Cardiac fibroblast (primary cell): ENCODE measurements at places on chromosomes 6 and 20.

- DNase-seq: no peak
Measured at GRCh38 chr6:117552618-117553017, 49.7 kb downstream of the GOPC start.

DNA sequence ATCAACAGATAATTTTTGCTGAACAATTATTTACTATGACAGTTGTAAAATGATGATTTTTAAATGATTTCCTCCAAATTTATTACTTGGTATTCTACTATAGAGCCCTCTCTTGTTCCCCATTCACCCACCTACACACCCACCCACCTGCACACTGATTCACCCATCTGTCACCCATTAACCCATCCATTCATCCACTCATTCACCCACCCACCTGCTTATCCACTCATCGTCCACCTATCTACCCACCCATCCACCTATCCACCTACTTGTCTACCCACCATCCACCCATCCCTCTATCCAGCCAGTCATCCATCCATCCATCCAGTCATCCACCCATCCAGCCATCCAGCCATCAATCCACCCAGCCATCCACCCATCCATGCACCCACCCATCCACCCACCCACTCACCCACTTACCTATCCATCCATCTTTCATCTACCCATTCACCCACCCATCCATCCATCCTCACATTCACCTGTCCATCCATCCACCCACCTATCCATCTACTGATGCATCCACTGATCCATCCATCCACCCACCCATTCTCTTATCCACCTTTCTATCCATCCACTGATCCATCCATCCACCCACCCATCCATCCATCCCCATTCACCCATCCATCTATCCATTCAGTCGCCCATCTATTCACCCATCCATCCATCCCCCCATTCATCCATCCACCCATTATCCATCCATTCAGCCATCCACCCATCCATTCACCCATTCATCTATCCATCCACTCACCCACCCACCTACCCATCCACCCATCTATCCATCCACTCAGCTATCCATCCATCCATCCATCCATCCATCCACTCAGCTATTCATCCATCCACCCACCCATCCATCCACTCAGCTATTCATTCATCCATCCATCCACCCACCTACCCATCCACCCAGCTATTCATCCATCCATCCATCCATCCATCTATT, 72.0 kb downstream of the SYNJ2 start:
- DNase-seq: no peak

DNA sequence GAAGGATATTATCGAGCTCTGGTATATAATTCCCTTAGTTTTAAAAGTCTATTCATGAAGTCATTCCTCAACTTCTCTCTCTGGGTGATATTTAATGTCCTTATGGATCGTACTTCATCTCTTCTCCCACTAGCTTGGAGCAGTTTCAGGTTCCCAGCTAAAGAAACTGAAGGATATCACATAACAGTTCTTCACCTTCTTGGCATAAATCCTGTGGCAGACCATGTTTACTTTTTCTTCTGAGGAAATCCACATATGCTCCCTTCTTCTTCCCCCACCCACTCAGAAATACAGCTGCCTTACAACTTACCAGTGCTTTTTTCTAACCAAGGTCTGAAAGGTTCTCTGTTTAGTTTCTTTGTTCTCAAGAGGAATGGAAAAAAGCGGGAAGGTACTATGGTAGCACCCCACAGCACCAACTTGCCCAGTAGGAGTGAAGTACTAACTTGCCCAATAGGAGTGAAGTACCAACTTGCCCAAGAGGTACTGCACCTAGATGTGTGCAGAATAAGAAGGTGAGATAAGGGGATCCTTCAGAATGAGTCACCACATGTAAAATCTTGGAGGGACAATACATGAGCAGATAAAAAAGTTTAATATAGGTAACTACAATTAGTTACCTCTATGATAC, 53.1 kb downstream of the TSPYL4 start:
- no peak for DNase-seq

- DNase-seq: no peak
Measured at GRCh38 chr6:22056398-22056797, 240.4 kb downstream of the PRL start.

- no peak for DNase-seq
Measured at GRCh38 chr20:1651268-1652058, 6.1 kb downstream of the SIRPG start.

DNA sequence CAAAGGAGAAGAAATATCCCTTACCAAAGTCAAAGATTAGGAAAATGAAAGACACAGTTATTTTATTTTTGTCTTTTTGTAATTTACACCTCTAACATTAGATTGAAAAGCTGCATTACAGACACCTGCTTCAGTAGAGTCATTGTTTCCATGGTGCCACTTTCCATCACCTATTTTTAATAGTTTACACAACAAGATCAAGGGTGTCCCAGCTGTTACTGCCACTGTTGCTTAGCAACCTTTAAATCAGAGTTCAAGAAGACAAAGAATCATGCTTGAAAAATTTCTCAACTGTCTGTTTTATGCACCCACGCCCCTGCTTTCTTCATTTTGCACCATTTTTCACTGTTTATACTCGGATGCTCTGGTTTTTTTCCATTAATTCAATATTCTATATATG, 668.2 kb upstream of the GJE1 start:
- DNase-seq: peak; percentile 84

DNA sequence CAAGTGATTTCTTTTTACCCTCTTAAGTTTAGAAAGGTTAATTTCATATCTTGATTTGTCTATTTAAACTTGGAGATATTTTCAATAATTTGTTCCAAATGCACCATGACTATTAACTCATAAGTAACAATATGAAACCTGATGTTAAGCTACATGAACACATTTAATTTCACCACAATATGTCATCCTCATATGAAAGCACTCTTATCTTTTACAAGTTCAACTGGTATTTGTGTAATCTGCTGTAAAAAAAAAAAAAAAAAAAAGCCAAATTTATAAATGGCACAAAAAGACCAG, 110.4 kb downstream of the HFE start:
- no peak for DNase-seq

- peak; percentile 34 for DNase-seq
Measured at GRCh38 chr6:113636357-113636824, 220.8 kb upstream of the MARCKS start.

DNA sequence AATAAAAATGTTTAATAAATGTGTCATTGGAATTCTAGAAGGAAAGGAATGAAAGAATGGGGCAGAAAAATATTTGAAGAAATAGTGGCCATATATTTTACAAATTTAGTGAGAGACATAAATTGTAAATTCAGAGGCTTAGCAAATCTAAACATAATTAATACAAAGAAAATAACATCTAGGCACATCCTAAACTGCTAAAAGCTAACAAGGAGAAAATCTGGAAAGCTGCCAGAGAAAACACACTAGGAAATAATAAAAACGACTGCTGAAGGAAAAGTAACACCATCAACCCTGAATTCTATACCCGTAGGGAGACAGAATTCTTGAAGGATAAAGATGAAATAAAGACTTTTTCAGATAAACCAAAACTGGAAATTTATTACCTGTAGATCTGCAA, 23.8 kb downstream of the CYB5R4 start:
- DNase-seq: no peak
